H1 (cell line): ENCODE measurements at places on chromosomes 6 and 20. TPM values are rescaled to one million over a fixed set of nuclear protein-coding genes. Genes with fewer than 3 reads are reported as not detected.

Gene SUMO4
- total RNA-seq = 1.0 and 1.3 TPM in 2 replicates

DNA sequence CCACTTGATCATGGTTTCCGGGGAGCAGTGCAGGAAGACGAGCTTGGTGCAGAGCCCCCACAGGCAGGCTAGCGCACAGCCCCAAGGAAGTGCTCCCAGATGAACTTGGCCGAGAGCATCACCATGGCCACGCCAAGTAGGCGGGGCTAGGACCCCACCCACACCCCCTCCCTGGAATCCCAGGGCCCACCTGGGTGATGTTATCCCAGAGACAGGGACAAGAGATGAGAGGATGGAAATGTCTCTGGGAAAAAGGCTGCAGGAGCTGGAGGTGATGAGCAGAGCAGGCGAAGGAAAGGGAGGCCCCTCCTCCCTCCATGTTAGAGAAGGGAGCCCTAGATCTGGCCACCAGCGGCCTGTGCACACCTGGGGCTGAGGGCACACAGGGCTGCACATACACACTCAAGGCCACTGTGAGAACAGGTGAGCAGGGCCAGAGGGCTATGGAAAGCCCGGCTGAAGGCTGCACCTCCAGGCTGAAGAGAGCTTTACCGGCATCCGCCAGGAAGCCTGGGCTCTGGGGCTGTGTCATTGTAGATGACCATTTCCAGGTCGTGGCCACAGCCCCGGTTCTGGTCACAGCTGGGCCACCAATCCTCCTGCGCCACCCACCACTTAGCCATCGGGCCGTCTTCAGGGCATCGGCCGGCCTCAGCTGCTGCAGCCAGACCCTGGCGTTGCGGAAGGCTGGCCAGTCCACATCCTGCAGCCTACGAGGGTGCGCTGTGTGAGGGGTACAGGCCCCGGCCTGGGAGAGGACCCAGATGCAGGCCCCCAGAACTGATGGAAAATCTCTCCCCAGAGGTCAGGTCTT, 24.9 kb downstream of the NPEPL1 start:
- no peak overlapping the region for H3K4me3 ChIP-seq
- H3K36me3 ChIP-seq = no peaks in the 10 kb centered on the region
- no peak overlapping the region for H3K27ac ChIP-seq

DNA sequence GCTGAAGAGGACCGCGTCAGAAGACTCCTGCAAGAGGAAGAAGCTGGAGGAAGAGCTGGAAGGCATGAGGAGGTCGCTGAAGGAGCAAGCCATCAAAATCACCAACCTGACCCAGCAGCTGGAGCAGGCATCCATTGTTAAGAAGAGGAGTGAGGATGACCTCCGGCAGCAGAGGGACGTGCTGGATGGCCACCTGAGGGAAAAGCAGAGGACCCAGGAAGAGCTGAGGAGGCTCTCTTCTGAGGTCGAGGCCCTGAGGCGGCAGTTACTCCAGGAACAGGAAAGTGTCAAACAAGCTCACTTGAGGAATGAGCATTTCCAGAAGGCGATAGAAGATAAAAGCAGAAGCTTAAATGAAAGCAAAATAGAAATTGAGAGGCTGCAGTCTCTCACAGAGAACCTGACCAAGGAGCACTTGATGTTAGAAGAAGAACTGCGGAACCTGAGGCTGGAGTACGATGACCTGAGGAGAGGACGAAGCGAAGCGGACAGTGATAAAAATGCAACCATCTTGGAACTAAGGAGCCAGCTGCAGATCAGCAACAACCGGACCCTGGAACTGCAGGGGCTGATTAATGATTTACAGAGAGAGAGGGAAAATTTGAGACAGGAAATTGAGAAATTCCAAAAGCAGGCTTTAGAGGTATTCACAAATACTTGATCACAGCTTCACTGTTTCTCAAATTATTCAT, 8.9 kb upstream of the SNRNP48 start:
- no peak for DNase-seq
- no peak overlapping the region for H3K27ac ChIP-seq
- no peaks in the 10 kb centered on the region for H3K4me1 ChIP-seq
- peaks cover 20% of the 10 kb centered on the region for H3K36me3 ChIP-seq
- H3K4me3 ChIP-seq = no peak overlapping the region

DNA sequence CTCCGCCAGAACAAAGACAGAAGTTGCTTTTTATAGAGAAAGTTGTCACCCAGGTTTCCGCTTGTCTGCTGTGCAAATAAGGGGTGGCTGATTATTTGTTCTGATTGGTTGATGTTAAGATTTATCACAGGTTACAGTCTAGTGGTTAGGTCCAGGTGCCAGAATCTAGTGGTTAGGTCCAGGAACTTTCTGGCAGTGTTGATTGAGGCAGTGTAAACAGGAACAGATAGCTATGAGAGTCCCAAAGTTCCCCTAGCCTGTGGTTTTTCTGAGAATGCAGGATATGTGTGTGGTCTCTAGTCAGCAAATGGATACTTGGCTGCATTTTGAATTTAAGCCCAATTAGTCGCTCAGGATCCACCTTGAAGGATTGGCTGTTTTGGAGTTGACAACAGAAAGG, 148.0 kb downstream of the TMEM200A start:
- H3K36me3 ChIP-seq = no peaks in the 10 kb centered on the region
- H3K4me1 ChIP-seq = no peaks in the 10 kb centered on the region
- H3K4me3 ChIP-seq = no peak overlapping the region
- no peak for DNase-seq
- H3K27ac ChIP-seq = no peak overlapping the region

GRCh38 chr6:72646604-72647485, 25.0 kb downstream of the KCNQ5 start:
- no peaks in the 10 kb centered on the region for H3K4me1 ChIP-seq
- no peak overlapping the region for H3K27ac ChIP-seq
- no peaks in the 10 kb centered on the region for H3K36me3 ChIP-seq

DNA sequence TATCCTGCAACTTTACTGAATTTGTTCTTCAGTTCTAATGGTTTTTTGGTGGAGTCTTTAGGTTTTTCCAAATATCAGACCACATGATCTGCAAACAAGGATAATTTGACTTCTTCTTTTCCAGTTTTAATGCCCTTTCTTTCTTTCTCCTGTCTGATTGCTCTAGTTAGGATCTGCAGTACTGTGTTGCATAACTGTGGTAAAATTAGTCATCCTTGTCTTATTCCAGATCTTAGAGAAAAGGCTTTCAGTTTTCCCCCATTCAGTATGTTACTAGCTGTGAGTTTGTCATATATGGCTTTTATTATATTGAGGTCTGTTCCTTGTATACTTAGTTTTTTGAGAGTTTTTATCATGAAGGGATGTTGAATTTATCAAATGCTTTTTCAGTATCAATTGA, 4.3 kb downstream of the MICA start:
- H3K27ac ChIP-seq = no peak overlapping the region
- peaks cover 12% of the 10 kb centered on the region; the same call in 1 of the 2 replicates for H3K4me1 ChIP-seq
- H3K4me3 ChIP-seq = no peak overlapping the region
- DNase-seq = no peak
- H3K36me3 ChIP-seq = peaks cover 4% of the 10 kb centered on the region; the same call in 1 of the 2 replicates
